ENCODE measurements at places on chromosomes 6 and 20. TPM values are rescaled to one million over a fixed set of nuclear protein-coding genes. Genes with fewer than 3 reads are reported as not detected.

DNA sequence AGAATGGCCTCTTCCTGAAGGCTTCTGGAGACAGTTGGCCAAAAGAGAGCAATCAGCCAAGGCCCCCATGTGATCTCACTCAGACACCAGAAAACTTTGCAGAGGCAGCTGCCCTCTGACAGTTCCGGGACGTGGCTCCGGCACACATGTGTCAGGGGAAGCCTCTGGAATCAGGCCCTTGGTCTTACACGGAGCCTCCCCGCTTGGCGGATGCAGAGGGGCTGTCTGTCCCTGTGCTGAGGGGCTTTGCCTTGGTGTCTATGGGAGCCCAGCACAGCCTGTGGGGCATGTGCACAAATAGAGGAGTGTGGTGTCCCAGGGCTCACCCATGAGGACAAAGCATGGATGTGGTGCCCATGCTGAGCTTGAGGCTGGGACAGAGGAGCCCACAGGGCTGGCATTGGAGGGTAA, 13.8 kb downstream of the SIGLEC1 start:
- no peak for DNase-seq

- peak; percentile 77 for DNase-seq
Observed at GRCh38 chr20:4153251-4153650, 137.9 kb upstream of the RNF24 start.

DNA sequence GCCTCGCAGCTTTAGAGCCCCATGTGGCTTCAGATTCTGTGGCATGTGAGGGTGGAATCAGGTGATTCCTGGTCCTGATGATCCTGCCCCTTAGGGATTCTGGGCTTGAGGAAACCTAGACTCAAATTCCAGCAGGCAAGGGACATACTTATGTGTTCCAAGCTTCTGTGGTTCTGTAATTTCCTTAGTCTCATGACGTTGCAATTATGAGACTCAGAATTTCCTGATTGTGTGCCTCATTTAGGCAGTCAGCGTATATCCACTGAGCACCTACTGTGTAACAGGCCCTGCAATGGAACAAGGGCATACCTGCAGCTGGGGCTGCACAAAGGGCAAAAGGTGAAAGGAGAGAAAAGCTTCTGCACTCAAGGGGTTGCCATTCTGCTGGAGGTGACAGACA, 11.6 kb upstream of the BPIFB4 start:
- no peak for DNase-seq

- DNase-seq, result no peak
Observed at GRCh38 chr6:83125425-83125824, 58.0 kb downstream of the DOP1A start.

- DNase-seq, result no peak
Observed at GRCh38 chr20:10276878-10277580, 58.4 kb downstream of the SNAP25 start.

GRCh38 chr6:130116273-130116672, 97.9 kb downstream of the L3MBTL3 start:
- DNase-seq, result no peak

- no peak for DNase-seq
Observed at GRCh38 chr20:1330075-1330830, 1.3 kb upstream of the SDCBP2 start.

GRCh38 chr20:57628047-57628961, 8.1 kb upstream of the ZBP1 start:
- no peak for DNase-seq

- DNase-seq, result peak; percentile 58
Observed at GRCh38 chr6:11869672-11870340, 91.2 kb upstream of the ADTRP start.

- DNase-seq, result no peak
Observed at GRCh38 chr6:11473008-11473740, 64.4 kb upstream of the TMEM170B start.

DNA sequence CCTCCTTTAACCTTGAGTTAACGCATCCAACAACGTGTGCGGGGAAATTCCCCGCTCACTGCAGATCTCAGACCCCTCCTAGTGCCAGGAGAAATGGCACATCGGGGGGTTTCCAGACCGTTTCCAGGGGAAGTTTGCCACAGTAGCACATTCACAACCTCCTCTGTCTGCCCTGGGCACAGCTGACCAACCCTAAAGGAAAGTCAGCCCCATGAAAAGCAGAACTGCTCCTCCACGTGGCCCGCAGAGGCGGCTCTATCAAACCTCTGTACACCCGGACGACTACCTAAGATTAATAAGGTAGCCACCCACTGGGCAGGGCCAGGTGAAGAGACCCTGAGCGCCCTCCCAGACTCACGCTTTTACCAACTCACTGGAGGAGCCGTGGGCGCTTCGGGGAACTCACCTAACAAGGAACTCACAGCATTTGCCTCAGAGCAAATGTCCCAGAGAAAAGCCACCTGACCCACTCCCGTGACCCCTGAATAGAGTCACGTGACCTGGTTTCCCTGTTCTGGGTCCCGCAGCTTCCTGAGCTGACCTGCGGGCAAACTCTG, 93.1 kb downstream of the PRND start:
- no peak for DNase-seq

GRCh38 chr20:36155629-36155971, 1.1 kb downstream of the EPB41L1 start:
- DNase-seq, result no peak

GRCh38 chr6:152378169-152378568, 259.0 kb downstream of the SYNE1 start:
- peak; percentile 29 for DNase-seq

DNA sequence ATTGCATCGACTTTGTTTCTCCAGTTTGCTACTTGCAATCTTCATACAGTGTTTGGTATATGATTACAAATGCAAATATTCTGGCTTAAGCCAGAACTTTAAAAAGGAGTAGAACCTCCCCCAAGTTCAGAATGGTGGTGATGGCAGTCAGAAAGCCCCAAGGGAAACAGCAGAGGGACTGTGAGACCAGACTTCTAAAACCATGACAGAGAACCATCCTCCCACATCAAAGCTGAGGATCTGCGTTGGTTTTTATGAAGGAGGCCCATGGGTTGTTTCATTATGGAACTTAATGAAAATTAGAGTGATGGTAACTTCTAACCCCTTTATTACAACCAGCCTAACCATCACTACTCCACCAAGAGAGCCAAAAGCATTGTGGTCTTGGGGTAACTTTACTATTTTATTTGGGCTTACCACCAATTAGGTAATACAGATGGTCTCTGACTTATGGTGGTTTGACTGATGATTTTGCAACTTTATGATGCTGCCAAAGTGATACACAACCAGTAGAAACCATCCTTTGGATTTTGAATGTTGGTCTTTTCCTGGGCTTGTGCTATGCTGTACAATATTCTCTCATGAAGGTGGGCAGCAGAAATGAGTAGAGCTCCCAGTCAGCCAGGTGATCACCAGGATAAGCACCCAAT, 10.9 kb upstream of the MRS2 start:
- DNase-seq, result no peak

- DNase-seq, result no peak
Observed at GRCh38 chr6:39576556-39577303, 148.5 kb downstream of the KIF6 start.

GRCh38 chr6:139378882-139379341, 4.5 kb upstream of the CITED2 start:
- peak; percentile 71 for DNase-seq

DNA sequence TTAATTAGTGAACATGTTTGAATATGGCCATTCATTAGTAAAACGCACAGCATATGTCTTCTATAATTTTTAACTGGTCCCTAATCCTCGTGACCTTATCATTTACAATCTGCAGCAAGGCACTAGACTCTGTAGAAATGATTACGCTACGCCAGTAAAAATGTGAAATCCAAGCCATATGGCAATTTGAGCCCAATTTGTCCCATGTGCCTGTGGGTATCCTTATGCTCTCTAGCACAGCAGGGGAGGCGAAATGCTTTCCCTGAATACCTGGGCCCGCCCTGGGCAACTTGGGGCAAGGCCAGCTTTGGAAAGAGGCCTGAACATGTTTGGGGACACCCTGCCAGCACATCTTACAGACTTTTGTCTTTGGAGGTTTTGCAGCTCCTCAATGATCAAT, 122.7 kb upstream of the AGPAT4 start:
- DNase-seq, result no peak

DNA sequence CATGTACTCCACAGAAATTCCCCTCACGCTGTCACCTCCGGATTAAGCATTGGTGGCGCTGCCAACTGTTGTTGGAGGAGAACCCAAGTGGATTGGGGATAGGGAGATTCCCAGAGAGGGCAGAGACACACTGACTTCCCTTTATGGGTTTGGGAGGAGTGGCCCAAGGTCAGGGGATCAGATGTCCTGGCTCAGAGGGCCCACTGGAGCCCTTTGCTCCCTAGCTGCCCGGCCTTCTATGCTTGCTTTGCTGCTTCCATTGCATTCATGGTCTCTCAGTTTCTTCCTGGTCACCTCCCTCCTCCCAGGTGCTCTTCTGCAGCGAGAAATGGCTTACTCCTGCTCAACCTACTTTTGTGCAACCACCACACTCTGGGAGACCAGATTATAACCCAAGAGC, 14.3 kb downstream of the CUL9 start:
- DNase-seq, result no peak

DNA sequence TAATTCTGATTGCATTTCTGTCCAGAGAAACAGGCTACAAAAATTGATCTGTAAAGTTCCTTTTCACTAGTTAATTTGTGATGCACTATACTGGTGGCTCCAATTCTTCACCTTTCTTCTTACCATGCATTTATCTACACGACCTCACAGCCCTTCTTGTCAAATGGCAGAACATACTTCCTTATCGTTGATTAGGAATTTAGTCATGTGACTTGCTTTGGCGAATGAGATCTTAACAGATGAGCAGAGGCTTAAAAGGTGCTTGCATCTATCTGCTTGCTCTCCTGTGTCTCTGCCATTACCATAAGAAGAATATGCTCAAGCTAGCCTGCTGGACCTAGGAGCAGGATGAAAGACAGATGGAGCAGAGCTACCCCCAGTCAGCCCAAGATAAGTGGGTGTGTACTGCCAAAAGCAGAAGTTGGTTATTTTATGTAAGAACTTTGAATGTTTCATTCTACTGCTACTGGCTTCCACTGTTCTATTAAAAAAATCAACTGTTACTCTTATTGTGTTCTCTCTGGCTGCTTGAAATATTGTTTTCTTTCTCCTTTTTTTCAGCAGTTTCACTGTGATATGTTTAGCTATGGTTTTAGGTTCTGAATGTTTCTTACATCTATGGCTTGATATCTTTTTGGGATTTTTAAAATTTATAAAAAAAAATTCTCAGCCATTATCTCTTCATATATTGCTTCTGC, 40.2 kb upstream of the RBM24 start:
- DNase-seq, result no peak

GRCh38 chr6:24777227-24777626, 2.5 kb downstream of the GMNN start:
- DNase-seq, result no peak

DNA sequence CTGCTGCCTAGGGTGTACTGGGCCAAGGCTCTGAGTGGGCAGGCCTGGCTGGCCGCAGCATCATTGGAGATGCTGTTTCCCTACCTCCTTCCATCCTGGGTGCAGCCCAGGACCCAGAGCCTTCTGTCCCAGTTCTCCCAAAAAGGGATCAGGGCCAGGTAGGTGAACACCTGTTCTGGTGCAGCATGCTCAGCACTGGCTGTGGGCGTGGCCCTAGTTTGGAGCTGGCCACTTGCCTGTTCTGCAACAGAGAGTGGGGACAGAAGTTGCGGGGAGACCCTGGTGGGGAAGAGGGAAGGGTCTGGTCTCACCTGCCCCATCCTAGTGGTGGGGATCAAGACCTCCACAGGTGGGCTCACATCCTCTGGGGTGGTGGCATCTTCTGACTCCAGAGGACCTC, 1.4 kb upstream of the ARMC12 start:
- no peak for DNase-seq

GRCh38 chr6:40631744-40632143, 44.6 kb upstream of the LRFN2 start:
- DNase-seq, result no peak

GRCh38 chr6:40953486-40953885, 85.5 kb downstream of the UNC5CL start:
- DNase-seq, result no peak

GRCh38 chr6:44446626-44447300, 59.3 kb downstream of the CDC5L start:
- DNase-seq, result peak; percentile 50

DNA sequence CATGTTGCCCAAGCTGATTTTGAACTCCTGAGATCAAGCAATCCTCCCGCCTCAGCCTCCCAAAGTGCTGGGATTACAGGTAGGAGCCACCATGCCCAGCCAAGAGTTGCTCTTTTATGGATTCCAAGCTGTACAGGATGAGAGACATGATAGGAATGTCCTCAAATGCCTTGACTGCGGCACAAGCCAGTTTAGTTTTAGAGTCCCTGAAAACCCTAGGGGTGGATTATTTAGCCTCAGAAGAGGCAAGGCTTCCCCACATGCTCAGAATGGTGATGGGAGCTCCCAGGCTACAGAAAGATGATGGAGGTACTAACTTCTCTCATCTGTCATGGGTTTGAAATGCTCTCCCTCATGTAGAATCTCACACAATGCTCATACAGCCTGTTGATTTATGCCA, 280.5 kb upstream of the PRND start:
- DNase-seq, result no peak

- DNase-seq, result peak; percentile 97
Observed at GRCh38 chr6:24743265-24743943, 24.4 kb upstream of the C6orf62 start.

DNA sequence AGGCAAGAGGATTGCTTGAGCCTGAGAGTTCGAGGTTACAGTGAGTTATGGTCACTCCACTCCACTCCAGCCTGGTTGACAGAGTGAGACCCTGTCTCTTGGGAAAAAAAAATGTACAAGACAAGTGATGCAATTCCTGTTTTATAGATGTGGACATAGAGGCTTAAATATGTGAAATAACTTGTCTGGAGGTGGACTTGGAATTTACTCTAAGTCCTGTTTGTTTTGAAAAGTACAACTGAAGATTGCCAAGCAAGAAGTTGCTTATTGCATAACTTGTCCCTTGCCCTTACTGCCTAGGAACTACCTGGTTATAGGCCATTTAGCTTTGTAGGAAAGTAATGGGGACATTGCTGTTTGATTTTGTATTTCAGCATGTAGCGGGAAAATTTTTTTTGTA, 26.0 kb upstream of the ADIG start:
- no peak for DNase-seq

The BTBD3 gene
- total RNA-seq, result 29.6 TPM

The IMPG1 gene
- total RNA-seq, result not detected

The GPLD1 gene
- total RNA-seq, result 0.36 TPM

The NNAT gene
- not detected for total RNA-seq

The GSTA3 gene
- not detected for total RNA-seq

The BCAS1 gene
- 0.07 TPM for total RNA-seq

The BPI gene
- total RNA-seq, result not detected

The CRYBG1 gene
- 45.2 TPM for total RNA-seq

Measured in A172 (cell line).